Left lobe of liver (tissue), 2 donors: ENCODE measurements at places on chromosomes 11 and 22.

GRCh38 chr11:1197886-1198560 lies 24.8 kb upstream of the MUC5B start:
- DNase-seq = peak; percentile 39

- no peak for DNase-seq
Measured at GRCh38 chr11:115190196-115190595, 314.0 kb downstream of the CADM1 start.

GRCh38 chr11:1433568-1433967 lies 43.8 kb downstream of the BRSK2 start:
- no peak for DNase-seq

- peak; percentile 41 for DNase-seq
Measured at GRCh38 chr11:69361466-69361865, 67.5 kb downstream of the MYEOV start.

- DNase-seq = no peak
Measured at GRCh38 chr11:78259777-78260487, 71.2 kb downstream of the USP35 start.

DNA sequence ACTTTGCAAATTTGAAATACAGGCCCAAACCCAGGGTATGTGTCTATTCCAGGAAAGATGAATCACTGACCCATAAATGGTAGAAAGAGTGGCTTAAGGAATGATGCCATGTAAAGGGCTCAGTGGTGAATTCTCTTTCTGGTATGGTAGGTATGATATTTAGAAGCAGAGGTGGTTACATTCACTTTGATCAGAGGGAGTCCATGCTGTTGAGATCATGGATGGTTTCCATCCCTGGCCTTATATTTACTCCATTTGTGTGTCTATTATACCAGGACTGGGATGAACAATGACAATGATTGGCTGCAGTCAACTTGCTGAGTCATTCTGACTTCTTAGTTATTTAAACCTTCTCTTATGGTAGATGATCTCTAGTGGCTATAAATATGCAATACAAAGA lies 419.8 kb upstream of the LRRC4C start:
- no peak for DNase-seq

GRCh38 chr11:60910281-60910687 lies 3.7 kb upstream of the TMEM109 start:
- no peak for DNase-seq

- DNase-seq = no peak
Measured at GRCh38 chr11:41031551-41032060, 427.8 kb downstream of the LRRC4C start.

GRCh38 chr11:13207270-13207664 lies 70.3 kb upstream of the BMAL1 start:
- DNase-seq = no peak

GRCh38 chr11:46280706-46281105 lies 3.2 kb downstream of the CREB3L1 start:
- DNase-seq = no peak

GRCh38 chr11:70226183-70226582 lies 23.1 kb downstream of the FADD start:
- DNase-seq = no peak

GRCh38 chr11:67083786-67084366 lies 27.2 kb downstream of the RHOD start:
- no peak for DNase-seq

DNA sequence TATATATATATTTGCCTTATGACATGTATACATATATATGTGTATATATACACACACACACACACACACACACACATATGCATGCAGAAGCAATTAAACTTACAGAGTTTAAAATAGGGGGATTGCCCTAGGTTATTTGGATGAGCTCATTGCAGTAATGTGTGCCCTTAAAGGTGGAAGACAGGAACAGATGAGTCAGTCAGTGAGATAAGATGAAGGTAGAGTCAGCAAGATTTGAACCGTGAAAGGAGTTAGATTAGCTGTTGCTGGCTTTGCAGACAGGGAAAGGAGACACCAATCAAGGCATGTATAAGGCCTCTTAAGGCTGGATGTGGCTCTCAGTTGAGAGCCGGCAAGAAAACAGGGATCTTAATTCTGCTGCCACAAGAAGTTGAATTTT lies 902.4 kb upstream of the RAG2 start:
- no peak for DNase-seq

DNA sequence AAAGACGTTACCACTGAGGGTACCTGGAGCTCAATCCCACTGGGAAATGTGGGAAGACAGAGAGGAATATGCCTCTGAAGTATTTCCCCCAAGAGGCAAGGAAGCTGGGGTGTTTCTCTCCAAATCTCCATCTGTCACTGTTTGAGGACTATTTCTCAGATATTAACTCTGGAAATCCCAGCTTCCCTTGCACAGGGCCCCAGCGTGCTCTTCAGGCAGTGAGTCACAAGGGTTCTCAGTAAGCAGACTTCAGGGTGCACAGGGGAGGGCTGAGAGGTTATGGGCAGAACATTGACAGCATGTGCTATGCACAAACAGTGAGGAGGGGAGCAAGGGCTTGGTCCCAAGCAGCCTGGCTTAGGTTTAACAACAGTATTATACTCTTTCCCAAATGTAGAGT lies 60.9 kb upstream of the EED start:
- no peak for DNase-seq

DNA sequence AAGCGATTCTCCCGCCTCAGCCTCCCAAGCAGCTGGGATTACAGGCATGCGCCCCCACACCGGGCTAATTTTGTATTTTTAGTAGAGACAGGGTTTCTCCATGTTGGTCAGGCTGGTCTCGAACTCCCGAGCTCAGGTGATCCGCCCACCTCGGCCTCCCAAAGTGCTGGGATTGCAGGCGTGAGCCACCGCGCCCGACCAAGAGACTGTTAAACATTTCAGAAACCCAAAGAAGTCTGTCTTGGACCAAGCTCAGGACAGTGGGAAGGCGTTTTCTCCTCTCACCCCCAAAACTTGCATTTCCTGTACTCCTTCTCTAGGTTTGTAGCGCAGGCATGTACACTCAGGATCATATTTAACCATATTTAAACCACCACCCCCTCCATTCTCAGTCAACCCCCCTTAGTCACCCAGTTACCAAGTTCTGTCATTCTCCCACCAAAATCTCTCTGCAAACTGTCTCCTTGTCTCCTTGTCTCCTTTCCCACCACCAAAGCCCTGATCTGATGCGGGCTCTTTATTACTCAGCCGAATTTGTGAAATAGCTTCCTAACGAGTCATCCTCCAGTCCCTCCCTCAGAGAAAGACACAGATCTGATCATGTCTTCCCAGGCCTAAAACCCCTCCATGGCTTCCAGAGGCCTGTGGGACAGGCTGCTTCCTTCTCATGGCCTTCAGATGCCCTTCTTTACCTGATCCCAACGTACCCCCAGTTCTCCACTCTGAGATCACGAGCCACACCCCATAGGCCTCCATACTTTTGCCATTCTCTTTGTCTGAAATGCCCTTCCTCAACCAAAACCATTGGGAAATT lies 29.0 kb upstream of the CREB3L1 start:
- DNase-seq = peak; percentile 18

DNA sequence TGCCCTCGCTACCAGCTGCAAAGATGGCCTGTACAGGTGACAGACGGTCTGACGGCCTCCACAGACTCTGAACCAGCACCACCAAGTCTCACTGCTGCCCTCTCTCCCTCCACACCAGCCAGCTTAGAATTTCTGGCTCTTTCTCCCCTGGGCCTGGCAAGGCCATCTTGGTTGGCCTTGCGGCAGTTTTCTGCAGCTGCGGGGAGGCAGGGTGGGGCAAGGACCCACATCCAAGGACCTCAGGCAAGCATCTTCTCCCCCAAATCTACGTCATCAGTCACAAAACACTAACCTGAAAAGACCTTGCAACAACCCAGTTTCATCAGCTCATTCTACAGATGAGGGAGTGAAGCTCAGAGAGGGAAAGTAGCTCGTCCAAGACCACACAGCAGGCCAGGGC lies 11.7 kb upstream of the POLDIP3 start:
- DNase-seq = no peak

GRCh38 chr11:10076458-10077141 lies 217.4 kb downstream of the SBF2 start:
- DNase-seq = peak; percentile 64

DNA sequence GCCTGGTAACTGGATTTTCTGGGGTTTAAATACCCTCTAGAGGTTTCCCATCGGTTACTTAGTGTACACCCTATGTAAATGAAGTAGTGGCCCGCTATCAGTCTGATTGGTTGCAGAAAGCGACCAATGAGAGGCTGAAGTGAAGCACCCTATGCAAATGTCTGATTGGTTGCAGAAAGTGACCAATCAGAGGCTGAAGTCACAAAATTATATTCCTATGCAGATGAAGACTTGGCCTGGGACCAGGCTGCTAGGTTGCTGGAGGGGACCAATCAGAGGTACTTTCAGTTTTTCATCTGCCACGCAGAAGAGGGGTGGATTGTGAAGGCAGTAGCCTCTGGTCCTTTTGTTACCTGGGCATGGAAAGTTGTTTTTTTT lies 134.8 kb downstream of the TBC1D22A start:
- no peak for DNase-seq

GRCh38 chr22:37633625-37634416 lies 5.6 kb upstream of the SH3BP1 start:
- DNase-seq = peak; percentile 71

DNA sequence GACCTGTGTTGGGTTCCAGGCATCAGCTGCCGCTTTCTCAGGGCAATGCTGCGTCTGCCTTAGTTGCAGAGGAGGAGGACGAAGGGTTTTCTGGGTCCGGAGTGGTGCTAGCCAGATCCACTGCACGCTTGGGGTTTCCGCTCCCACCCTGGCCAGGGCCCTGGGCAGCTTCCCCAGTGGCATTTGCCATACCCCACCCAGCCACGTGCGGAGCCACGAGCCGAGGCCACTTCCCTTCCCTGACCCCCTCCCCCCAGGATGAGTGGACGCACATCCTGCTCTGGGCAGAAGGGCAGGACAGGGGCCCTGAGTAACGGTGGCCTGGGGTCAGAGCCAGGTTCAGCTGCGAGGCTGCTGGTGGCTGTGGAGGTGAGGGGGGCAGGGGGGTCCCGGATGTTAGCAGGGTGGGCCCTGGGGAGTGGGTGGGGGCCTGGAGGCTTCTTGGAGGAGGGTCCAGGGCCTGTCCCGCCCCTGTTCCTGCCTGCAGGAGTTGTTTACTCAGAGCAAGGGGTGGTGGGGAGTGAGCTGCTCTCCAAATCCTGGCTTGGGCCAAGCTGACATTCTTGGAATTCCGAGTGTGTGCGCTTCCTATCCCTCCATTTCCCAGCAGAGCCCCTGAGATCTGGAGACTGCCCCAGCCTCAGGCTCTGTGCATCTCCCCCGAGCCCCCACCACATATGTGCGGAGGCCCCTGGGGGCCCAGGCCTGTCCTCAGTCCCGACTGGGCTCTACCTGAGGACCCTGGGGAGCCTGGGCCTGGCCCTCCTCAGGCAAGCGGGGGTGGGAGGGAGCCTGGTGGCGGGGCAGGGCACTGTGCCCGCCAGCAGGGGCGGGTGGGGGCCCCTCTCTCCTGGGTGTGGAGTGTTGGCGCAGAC lies 1.4 kb downstream of the TSPAN4 start:
- DNase-seq = peak; percentile 87
